SW480 (cell line): ENCODE measurements at places on chromosomes 2 and 18.

- DNase-seq = no peak
These were observed 25.5 kb downstream of the DCAF17 start for GRCh38 chr2:171459498-171459897.

DNA sequence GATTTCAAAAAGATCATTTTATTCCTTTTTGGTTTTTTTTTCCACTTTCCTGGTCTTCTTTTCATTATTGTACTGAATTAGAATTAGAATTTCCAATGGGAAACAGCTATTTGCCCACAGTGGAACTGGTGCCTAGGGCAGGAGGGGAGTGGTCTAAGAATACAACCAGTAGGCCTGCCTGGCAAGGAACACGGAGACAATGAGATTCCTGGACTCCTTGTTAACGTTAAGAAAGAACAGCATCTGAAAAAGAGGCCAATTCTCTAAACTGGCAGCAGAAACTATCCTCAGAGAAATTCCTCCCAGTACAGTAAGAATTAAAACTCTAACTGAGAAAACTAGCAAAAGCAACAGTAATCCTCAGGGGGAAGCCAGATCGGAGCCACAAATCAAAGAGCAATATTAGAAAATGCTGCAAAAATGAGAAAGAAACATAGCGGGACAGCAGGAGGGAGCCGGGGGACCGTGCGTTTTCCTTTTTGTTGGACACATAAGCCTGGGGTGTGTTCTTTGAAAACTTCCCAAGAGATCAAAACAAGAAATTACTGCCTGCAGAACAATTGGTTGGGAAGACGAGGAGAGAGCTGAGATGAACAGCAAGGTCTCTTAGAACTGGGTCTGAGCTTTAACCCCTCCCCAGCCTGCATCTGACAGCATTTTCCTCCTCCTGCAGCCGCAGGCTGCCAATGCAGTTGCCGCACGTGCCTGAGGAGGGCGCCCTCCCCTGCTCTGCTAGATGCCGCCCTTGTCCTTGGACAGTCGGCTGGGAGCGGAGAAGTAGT is 776.0 kb downstream of the TSN start:
- no peak for DNase-seq

GRCh38 chr2:83394134-83394904 is 1064.8 kb downstream of the SUCLG1 start:
- DNase-seq = no peak

DNA sequence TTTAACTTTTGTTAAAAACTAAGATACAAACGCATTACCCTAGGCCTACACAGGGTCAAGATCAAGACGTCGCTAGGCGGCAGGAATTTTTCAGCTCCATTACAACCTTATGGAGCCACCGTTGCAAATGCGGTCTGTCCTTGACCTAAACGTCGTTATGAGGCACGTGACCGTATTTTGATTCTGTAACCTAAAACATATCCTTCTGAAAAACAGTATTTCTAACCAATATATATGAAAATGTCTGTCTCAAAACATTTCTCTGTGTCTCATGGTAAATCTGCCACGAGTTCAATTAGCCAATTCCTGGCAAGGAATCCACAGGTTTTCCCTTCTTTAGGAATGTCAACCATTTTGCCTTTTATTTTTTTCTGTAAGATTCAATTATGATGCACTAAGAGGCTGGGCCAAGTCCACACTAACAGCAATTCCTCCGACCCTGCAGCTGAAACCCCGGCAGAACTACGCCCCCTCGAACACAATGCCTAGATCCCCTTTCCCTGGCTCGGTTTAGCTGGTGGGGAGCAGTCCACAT is 1.7 kb downstream of the RTN4 start:
- DNase-seq = peak; percentile 63

DNA sequence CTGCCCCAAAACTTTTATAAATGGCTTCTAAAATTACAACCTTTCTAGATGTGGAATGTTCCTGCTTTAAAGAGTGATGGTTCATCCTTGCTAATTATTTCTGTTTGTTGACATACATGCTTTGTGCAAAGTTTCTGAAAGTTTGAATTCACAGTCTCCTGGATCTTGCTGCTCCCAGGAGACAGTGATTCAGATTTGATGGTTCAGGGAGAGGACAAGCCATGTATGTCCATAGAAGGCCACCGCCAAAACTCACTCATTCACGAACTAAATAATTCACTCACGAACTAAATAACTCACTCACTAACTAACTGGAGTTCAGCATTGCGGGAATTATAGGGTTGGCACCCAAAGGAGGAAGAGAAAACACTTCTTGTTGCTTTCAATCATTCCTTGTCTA is 416.5 kb upstream of the ZEB2 start:
- DNase-seq = no peak

GRCh38 chr2:10650761-10651160 is 39.0 kb downstream of the NOL10 start:
- DNase-seq = no peak

DNA sequence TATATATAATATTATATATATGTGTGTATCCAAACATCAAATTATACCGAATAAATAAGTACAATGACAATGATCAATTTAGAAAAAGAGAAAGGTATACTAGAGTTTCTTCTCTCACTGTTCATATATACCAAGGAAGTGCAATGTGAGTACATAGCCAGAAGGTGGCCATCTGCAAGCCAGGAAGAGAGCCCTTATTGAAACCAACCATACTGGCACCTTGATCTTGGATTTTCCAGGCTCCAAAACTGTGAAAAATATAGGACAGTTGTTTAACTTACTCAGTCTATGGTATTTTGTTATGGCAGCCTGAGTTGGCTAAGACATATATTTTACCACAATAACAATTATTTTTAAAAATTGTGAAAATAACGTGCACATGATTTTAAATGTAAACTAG is 1490.2 kb upstream of the SLC39A10 start:
- DNase-seq = peak; percentile 34

- no peak for DNase-seq
These were observed 3.4 kb downstream of the ABCG8 start for GRCh38 chr2:43841949-43842865.
